Esophagus muscularis mucosa (tissue), 4 donors: ENCODE measurements at places on chromosomes 13 and 19. TPM values are rescaled to one million over a fixed set of nuclear protein-coding genes. Genes with fewer than 3 reads are reported as not detected.

The SYNGR4 gene
- not detected for total RNA-seq

The SIGLEC8 gene
- total RNA-seq = 1.7 TPM

The SIGLEC12 gene
- total RNA-seq = 0.29 TPM

DNA sequence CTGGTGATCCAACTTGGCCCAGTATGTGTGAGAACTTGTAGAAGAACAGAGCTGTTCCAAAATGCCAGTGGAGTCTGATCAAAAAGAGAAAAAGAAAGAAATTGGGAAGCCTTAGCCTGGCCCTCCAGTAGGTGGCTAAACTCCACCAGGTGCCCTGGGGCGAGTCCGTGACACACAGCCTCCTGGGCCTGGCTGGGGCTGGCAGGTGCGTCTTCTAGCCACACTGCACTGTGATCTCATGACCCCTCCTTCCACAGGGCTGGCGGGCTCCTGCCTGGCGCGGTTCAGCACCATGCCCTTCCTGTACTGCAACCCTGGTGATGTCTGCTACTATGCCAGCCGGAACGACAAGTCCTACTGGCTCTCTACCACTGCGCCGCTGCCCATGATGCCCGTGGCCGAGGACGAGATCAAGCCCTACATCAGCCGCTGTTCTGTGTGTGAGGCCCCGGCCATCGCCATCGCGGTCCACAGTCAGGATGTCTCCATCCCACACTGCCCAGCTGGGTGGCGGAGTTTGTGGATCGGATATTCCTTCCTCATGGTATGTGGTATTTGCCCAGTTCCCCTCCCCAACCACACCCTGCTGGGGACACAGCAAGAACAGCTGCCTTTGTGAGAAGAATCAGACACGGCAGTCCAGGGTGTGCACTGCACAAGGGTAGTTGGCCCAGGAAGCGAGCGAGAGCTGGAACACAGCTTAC, 53.7 kb downstream of the RAB20 start:
- DNase-seq = no peak

- DNase-seq = no peak
Observed at GRCh38 chr19:7348587-7349230, at the start of gene ARHGEF18. ARHGEF18 (plus strand) TSS chr19:7348937; CDS start chr19:7362891, 13,954 bp downstream.

DNA sequence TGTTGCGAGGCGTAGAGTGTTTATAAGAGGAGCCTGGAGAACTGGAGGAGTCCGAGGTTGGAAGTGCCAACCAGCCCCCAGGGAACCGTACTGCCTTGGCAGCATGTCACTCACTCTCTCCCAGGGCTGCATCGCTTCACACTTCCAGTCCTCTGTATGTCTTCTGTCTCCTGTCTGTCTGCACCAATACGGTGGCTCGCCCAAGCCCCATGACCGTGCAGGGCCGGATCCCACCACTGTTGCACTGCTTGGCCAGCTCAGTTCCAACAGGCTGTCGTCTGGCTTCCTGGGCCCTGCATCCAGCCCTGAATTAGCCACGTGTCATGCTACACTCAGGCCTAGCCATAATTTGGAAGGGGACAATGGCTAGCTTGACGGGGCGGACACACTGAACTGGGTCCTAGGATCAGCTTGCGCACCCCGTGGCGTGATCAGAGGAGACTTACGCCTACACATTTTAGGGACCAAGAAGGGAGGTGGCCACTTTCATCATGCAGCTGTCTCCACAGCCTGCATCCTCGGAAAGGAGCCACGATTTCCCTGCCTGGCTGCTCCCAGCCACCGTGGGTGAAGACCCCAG, 147.1 kb downstream of the URI1 start:
- DNase-seq = no peak

The SCAF1 gene
- 50.9 TPM for total RNA-seq

- no peak for DNase-seq
Observed at GRCh38 chr13:51246025-51246417, 23.8 kb downstream of the FAM124A start.

The GRIN2D gene
- total RNA-seq = 0.42 TPM

- DNase-seq = no peak
Observed at GRCh38 chr13:71149046-71149445, 718.0 kb downstream of the DACH1 start.

The LRP3 gene
- total RNA-seq = 76.7 TPM

DNA sequence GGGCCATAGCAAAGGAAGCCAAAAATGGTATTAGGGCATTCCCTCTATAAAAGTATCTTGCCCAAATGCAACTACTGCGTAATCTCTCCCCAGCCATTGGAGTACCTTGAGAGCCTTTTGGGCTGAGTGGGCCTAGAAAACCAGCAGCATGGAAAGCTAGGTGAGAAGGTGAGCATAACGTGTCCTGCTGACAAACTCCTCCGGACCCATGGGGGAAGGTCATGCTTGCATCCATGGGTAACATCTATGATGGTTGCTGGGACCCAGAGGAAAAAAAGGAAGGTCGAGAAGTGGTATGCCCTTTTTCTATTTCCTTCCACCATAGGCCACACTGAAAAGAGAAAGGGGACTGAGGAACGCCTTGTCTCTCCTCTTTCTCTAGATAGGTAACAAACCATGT, 57.4 kb downstream of the ZNF728 start:
- DNase-seq = no peak

GRCh38 chr13:37667702-37668101, 69.1 kb upstream of the POSTN start:
- DNase-seq = no peak

GRCh38 chr13:46855664-46856063, 41.2 kb downstream of the HTR2A start:
- DNase-seq = no peak

- no peak for DNase-seq
Observed at GRCh38 chr19:54248016-54248601, 5.5 kb upstream of the LILRA6 start.
